ENCODE measurements at places on chromosomes 4 and X. TPM values are rescaled to one million over a fixed set of nuclear protein-coding genes. Genes with fewer than 3 reads are reported as not detected.

PLP1 gene
- not detected for total RNA-seq

SFRP2 gene
- total RNA-seq = 12.5 TPM

GLRA2 gene
- not detected for total RNA-seq

PCDH10 gene
- total RNA-seq = 0.41 TPM

PTCHD1 gene
- 0.20 TPM for total RNA-seq

CCDC120 gene
- total RNA-seq = 10.8 TPM

AVPR2 gene
- total RNA-seq = 3.0 TPM

TMPRSS11D gene
- not detected for total RNA-seq

CITED1 gene
- total RNA-seq = 0.43 TPM

PWWP3B gene
- total RNA-seq = 1.1 TPM

SPANXA1 gene
- total RNA-seq = not detected

GRCh38 chr4:38085751-38086150, 125.6 kb downstream of the PTTG2 start:
- no peak for DNase-seq

DNA sequence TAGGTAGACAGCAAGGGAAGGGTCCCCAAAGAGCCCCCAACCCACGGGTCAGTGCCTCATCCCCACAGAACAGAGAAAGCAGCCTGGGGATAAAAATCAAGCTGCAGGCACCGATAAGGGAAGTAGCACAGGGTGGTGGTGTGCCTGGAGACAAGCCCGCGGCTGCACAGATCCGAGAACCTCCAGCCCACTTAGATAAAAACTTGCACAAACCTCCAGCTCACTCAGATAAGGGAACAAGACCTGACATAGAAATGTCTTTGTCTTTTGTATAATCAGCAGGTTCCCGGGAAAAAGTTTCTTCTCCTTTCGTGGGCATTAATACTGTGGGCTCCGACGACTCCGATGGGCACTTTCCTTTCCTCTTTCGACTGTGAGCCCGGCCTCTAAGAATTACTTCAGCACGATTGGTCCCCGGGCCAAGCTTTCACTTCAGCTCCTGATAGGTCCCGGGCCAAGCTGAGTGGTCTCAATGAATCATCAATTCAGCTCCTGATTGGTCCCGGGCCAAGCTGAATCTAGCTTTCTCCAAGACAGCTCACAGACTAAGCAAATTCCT, 32.4 kb downstream of the PRDX4 start:
- DNase-seq = no peak

DNA sequence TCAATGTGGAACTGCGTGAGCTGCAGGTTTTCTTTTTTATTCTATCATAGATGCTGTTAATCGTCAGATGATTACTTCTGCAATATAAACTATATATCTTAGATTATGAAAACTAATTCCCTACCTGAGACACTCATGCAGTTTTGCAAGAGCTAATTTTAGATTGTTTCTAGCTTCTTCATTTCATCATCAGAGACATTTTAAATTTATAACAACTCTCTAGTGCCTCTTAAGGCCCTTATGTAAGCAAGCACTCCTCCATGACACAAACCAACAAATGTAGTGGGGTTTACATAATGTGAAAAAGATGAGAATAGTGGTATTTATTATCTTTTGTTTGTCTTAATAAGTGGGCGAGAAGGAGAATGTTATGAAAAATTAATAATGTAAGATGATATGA, 170.2 kb upstream of the ETNPPL start:
- DNase-seq = no peak

- DNase-seq = no peak
Observed at GRCh38 chrX:69493766-69494165, 10.4 kb upstream of the NALF2 start.

DNA sequence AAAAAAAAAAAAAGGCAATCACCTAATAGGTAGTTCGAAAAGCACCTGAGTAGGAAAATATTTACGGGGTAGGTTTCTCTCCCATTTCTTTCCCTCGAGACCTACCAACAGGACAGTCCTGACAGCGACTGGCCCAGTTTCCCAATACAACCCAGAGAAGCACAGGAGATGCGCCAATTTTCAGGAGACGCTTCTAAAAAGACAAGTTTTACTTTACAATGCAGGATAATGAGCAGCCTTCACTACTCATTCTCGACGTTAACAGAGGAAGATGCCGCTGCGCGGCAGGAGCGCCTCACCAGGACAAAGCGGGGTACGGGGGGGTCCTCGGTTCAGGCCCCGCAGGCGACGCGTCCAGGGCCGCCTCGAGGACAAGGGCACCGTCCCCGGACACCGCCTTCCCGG, 708 bp downstream of the BCLAF3 start:
- no peak for DNase-seq

DNA sequence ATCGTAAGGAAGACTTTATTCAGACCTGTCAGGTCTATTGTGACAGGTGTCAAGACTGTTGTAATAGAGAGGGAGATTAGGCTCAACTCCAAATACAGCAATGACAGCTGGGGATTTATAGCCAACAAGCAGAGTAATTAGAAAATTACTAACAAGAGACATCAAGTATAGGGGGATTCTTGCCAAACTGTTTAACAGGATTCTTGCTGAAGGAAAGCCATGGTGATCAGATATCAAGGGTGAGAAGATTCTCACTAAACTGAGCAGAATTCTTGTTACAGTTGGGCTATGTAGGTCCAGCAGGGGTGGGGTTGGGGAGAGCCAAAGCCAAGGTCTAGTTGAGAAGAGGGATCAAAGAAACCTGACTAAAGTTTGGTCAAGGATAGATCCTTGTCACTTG, 461.0 kb upstream of the GALNT7 start:
- no peak for DNase-seq

- DNase-seq = no peak
Observed at GRCh38 chr4:98310867-98311266, 49.7 kb downstream of the RAP1GDS1 start.

GRCh38 chrX:67587946-67588624, 44.3 kb downstream of the AR start:
- DNase-seq = no peak

DNA sequence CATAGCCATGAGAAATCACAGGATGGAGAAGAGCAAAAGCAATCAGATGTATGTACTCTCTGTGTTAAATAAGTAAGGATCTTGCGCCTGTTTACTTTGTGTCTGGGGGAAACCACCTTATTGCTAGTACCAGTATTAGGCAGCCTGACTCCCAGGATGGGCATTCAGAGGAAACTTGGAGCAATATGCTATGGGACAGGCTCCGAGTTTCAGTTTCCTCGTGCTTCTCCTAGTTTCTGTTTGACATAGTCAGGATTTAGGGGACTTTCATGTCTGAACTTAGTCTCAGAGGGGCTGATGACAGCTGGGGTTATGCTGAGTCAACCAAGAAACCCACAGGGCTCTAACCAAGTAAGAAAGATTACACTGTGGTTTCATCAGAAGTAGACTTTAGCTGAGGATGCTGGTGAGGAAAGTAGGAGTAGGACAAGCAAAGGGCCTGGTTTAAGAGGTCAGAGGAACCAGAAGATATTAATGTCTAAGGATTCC, 13.5 kb downstream of the NSUN7 start:
- DNase-seq = no peak

GRCh38 chr4:174120446-174121295, 162.8 kb downstream of the FBXO8 start:
- no peak for DNase-seq

GRCh38 chrX:16765594-16765993, 20.7 kb upstream of the TXLNG start:
- DNase-seq = no peak

DNA sequence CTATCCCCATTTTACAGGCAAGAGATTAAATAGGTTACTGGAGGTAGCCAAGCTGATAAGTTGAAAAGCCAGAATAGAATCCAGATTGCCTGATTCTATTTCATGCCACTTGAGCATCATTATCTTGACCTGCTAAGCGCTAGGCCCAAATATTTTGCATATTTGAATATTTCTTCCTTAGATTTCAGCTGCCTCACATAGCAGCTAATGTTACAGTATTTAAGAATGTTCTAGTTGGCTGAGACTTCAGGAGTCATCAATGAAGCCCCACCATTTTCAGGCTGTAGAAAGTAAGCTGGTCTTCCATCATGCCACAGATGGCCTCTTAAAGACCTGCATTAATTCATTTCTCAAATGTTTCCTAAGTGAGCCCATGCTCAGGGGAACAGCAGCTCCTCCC, 121.4 kb downstream of the SHROOM3 start:
- DNase-seq = no peak

- DNase-seq = no peak
Observed at GRCh38 chr4:72365016-72365415, 204.0 kb downstream of the ADAMTS3 start.

DNA sequence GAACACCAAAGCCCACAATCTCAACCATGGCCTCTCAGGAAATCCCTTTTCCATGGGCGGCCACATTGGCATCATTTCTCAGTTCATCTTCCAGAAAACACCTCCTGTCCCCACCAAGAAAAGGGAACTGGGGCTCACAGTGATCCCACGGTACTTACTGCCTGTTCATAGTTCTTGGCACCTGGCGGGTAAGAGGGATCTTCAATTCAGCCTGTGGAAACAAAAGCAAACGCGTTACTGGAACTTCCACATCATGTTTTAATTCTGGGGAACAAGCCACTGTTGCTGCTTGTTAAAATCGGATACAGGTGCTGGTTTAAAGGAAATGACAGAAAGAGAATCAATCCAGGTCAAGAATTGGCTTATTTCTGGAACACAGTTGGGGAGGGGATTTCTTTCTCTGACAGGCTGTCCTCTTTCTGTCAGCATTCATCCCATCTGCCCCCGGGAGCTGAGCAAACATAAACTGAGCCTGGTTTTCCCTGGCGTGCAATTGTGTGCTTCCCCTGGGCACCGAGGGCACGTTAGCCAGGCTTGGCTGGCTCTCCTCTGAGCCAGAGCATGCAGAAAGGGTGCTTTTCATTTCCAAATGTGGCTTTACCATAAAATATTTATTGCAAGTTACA, 16.8 kb downstream of the CLNK start:
- DNase-seq = no peak

DNA sequence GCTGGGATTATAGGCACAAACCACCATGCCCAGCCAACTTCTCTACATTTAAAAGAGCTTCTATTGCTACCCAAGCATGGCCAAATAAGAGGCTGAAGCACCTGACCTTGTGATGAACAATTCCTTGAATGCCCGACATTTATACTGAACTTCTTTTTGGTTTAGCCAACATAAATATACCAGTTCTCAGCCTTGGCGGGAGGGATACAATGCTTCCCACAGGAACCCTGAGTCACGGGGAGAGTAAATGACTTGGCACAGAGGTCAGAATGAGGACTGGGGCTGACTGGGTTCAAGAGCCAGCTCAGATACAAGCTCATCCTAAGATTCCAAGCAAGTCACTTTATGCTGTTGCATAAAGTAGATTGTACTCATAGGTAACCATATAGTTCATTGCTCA, 6.1 kb downstream of the HOPX start:
- DNase-seq = no peak

GRCh38 chr4:152937336-152938236, 1.5 kb downstream of the FHDC1 start:
- peak; percentile 78 for DNase-seq

DNA sequence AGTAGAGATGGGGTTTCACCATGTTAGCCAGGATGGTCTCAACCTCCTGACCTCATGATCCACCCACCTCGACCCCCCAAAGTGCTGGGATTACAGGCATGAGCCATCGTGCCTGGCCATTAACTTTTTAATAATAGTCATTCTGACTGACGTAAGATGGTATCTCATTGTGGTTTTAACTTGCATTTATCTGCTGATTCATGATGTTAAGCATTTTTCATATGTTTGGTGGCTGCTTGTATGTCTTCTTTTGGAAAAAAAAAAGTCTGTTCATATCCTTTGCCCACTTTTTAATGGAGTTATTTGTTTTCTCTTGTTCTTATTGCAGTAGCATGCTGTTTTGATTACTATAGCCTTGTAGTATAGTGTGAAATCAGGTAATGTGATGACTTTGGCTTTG, 45.8 kb downstream of the ANXA10 start:
- no peak for DNase-seq

- DNase-seq = no peak
Observed at GRCh38 chr4:9895333-9895705, 113.9 kb downstream of the DRD5 start.

GRCh38 chrX:39011454-39012221, 210.4 kb downstream of the MID1IP1 start:
- DNase-seq = no peak

DNA sequence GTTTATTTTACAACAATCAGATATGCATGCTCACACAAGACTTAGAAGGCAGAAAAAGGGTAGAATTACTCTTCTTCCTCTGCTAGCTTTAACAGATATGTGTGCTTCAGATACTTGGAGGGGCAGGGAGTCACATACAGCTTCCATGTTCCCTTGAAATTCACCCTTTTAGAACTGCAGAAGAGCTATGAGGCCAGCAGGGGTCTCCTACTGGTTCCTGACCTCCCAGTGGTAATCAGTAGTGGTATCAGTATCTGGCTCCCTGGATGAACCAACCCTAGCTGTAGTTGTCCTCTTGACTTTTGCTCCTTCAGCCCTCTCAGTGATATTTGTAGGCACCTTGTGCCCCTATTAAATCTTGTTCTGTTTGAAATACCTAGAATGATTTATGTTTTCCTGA, 81.5 kb downstream of the RCHY1 start:
- no peak for DNase-seq

Measured in upper lobe of right lung (tissue), 1 donor.